NCI-H1417 treated with DMSO at 0.1 percent for 48 hours (cell line): ENCODE measurements at places on chromosomes 16 and 17.

DNA sequence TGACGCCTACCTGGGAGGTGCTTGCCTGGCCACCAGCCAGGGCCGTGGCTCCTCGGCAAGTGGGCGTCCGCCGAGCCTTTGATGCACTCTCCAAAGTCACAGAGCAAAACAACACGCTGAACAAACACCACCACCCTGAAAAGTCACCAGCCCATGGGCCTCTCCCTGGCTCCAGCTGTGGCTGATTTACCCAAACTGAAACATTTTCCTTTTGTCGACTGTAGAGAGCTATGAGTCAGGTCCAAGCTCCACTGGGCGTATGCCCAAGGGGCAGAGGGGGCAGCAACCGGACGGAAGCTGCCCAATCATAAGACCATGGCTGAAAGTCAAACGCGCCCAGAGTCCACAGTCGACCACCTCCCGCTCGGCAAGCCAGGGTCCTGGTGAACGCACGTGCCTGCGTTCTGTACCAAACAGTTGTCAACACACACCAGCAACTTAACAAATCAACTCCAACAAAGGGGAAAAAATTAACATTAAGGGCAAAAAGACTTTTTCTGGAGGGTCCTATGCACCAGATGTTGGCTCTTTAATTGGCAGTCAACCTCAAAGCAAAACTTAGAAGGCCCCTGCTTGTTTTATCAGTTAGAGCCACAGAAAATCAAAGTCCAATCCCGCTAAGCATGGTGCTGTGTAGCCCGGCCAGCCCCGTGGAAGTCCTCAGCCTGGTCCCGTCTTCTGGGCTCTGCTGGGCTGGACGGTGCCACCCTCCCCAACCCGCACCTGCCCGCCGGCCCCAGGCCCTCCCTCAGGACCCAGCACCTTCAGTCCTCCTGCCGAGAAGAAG, 47.3 kb downstream of the TBC1D16 start:
- no peak for DNase-seq

GRCh38 chr16:49649013-49649765, 206.7 kb downstream of the ZNF423 start:
- DNase-seq: no peak

GRCh38 chr17:83100853-83101391, 21.5 kb downstream of the METRNL start:
- no peak for DNase-seq

DNA sequence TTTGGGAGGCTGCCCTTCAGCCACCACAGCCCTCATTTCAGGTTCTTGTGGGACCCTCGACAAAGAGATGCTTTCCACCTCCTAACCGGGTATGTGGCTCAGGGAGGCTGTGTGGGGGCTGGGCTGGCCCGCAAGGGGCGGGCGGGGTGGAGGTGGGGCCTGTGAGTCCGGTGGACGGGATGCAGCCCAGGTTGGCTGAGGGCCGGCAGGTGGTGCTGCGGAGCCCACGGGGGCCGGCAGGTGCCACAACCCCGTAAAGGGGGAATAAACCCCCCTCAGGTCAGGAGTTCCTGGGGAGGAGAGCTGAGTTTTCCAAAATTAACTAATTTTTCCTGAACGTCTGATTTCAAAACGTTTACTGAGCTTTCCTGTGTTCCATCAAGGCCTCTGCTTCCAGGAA, 4.9 kb upstream of the CIAO3 start:
- no peak for DNase-seq

DNA sequence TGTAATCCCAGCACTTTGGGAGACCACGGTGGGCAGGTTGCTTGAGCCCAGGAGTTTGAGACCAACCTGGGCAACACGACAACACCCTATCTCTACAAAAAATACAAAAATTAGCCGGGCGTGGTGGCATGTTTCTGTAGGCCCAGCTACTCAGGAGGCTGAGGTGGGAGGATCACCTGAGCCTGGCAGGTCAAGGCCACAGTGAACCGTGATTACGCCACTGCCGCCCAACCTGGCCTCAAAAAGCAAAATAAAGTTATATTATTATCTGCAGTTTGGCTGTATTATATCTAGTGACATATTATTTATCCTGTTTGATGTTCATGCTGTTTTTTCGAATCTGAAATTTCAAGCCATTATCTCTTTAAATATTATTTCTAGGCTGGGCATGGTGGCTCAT, 26.5 kb downstream of the ST3GAL2 start:
- DNase-seq: no peak

- DNase-seq: no peak
Observed at GRCh38 chr17:51795401-51795800, 363.1 kb downstream of the CA10 start.

- no peak for DNase-seq
Observed at GRCh38 chr16:46620266-46621005, 743 bp downstream of the SHCBP1 start.

GRCh38 chr16:89565506-89566372, 5.3 kb downstream of the RPL13 start:
- DNase-seq: no peak

- DNase-seq: no peak
Observed at GRCh38 chr16:23650674-23651416, 9.6 kb downstream of the DCTN5 start.

DNA sequence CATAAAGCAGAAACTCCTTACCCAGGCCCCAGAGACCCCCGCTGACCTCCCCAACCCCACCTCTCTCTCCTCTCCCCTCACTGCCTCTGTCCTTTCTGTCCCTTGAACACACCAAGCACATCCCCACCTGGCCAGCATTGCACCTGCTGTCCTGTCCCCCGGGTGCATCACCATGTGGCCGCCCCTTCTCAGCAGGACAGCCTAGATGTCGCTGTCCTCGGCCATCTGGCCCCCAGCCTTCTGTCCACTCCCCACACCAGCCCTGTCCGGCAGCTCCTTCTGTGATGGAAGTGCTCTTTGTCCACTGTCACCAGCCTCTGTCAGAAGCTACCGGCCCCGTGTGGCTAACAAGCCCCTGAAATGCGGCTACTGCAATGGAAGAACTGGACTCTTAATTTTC, 12.3 kb upstream of the MPRIP start:
- no peak for DNase-seq

GRCh38 chr16:10876799-10877341, at the start of gene CIITA:
Gene CIITA (plus strand): TSS chr16:10877202. CDS start chr16:10877331, 129 bp downstream.
- DNase-seq: no peak

GRCh38 chr17:73365301-73365874, 53.6 kb upstream of the CDC42EP4 start:
- no peak for DNase-seq

DNA sequence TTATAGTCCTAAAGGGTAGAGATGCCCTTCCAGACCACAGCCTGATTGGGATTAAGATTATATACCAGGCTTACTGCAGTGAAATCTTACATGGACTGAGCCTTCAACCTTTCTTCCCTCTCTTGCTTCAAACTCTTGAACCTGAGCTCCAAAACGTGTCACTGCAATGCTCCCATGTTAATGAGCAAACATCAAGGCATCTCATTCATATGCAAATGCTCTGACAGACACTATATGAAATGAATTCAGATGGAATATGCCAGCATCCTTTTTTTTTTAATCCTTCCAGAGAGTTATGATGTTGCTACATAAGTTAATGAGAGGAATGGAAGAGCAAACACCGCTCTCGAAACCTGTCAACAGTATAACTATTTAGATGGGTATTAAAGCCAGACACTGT, 611.9 kb upstream of the CDH11 start:
- no peak for DNase-seq

GRCh38 chr17:16470265-16470664, 21.7 kb downstream of the LRRC75A start:
- no peak for DNase-seq

- no peak for DNase-seq
Observed at GRCh38 chr16:69941251-69942098, 9.7 kb upstream of the CLEC18A start.
